Inflammatory macrophage (primary cell): ENCODE measurements at places on chromosomes 2 and 18.

- no peak for DNase-seq
Measured at GRCh38 chr2:59584958-59585357, 968.5 kb downstream of the BCL11A start.

- DNase-seq, result no peak
Measured at GRCh38 chr2:13508671-13509070, 791.9 kb downstream of the TRIB2 start.

GRCh38 chr2:85888020-85888683, 638 bp downstream of the ST3GAL5 start:
- DNase-seq, result no peak

DNA sequence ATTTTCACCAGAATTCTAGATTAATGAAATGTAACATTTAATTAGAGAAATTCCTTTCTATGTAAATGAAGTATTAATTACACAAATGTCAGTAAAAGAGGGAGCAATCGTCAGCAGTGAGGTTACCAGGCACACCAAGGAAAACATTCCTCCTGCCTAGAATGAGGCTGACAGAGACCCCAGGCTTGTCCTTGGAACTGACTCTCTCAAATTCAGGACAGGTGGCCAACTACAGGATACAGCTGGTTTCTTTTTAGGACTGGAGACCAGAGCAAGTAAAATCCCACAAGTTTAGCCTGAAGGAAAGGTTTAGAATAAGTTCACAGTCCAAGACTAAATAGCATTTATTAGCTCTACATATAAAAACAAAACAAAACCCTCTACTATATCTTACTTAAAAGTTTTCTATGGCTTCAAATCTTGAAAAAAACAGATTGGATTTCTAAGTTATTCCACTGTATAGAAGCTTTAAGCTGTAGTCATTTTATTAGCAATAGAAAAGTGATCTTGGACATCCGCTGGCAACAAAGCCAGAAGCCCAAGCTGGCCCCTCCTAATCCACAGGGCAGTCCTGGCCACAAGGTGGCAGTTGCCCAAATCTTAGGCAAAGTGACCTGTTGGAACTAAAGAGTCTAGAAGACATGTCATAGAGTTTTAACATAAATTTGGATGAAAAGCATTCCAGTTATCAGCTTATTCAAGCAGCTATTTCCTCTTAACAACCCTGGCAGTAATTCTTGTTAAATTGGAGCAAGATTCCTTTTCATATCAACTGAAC, 81.0 kb downstream of the SP3 start:
- DNase-seq, result peak; percentile 51

DNA sequence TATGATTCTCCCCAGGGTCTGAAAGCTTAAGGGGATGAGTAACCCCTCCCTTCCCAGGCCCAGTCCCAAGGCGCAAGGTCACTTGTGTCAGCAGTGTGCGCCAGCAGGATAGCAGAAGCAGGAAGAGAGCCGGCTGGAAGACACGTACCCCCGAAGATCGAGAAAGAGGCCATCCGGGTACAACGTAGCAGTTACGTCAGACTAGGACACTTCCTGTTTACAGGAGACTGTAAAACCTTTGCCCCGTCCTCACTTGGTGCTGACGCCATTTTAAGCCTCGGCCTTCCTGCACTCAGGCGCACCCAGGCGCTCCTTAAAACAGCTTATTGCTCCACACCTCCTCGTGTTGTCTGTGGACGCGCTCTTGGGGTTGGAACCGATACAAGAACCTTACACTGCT, 6.5 kb downstream of the CRYGB start:
- DNase-seq, result no peak

GRCh38 chr2:54685263-54685775, 38.1 kb upstream of the EML6 start:
- no peak for DNase-seq

GRCh38 chr2:133090358-133090757, 420.4 kb upstream of the LYPD1 start:
- DNase-seq, result no peak

GRCh38 chr2:234863043-234863934, 88.5 kb upstream of the SH3BP4 start:
- DNase-seq, result no peak

GRCh38 chr18:2570772-2571199, 519 bp downstream of the METTL4 start:
- peak; percentile 50 for DNase-seq

DNA sequence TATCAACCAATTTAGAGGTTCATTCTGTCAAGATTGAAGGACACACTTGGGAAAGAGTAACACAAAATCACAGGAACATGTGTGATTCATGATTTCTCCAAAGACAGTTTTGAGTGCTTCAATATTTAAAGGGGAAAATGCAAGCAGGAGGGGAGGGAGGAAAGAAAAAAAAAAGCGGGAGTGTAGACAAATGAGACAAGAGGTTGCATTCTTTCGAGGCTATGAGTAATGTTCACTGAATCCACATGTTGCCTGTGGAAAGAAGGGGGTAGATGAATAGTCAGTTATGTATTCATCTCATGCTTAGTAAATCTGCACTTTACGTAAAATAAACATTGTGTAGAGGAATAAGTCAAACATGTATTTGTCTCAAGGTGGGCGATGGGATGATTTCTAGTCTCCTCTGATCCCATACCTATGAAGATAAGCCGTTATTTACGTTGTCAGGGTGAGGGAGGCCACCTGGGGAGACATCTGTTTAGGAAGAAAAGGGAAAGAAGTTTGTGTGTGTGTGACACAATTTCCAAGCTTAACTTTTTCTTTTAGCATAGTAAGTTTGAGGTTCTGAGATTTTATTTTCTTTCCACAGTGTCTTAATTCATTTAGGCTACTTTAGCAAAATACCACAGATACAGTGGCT, 211.0 kb upstream of the ZC3H15 start:
- no peak for DNase-seq

GRCh38 chr2:217803653-217803960, 199.2 kb downstream of the TNS1 start:
- DNase-seq, result no peak

DNA sequence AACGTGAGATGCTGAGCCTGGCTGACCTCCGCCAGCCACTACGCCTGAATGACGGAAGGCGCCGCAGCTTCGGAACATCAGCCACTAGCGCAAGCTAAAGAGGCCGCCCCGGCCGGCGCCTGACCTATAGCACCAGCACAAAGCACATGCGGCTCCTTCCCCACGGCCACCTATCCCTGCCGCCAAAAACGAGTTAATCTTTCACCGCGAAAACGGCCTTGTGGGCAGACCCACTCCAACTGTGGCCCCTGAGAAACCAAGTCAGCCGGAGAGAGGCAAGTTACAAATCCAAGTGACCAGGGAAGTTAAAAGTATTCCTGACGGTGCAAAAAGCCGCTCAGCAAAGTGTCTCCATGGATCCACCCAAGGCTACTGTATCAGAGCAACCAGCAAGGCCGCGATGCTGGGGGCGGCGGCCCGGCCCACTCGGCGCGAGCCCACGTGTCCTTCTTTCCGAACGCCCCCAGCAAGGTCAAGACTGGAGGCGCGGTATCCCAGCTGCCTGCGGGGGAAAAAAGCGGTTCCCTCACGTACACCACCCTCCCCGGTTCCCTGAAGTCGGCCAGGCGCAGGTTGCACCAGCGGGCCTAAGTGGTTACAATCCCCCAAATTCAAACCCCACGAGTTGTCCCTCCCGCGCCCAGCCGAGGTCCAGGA, 575 bp downstream of the HSPD1 start:
- DNase-seq, result peak; percentile 77

GRCh38 chr2:26644188-26644835, 3.1 kb upstream of the CIB4 start:
- DNase-seq, result no peak

DNA sequence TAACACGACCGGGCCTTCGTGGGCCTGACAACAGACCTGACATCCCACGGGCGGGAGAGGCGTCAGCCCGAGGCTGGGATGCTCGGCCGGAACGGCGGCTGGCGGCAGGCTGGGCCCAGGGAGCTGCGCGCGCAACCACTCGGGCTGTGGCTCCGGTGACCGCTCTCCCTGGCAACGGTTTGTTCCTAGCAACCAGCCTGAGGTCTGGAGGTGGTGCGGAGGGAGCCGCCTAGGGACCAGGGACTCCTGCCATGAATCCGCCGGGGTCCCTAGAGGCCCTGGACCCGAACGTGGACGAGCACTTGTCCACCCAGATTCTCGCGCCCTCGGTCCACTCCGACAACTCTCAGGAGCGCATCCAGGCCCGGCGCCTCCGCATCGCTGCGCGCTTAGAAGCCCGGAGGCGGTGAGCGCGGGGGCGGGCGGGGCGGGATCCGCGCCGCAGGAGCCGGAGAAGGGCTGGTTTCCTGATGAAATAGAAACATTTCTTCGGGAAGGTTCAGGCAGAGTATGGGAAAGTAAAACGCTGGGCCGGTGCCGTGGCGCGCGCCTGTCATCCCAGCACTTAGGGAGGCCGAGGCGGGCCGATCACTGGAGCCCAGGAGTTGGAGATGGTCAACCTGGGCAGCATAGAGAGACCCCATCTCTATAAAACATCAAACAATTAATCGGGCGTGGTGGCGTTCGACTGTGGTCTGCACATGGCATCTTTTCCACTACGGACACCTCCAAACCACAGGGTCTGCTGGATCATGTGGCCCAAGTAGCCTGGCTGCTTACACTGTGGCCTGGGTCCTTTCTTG, at the start of gene DRC1:
Gene DRC1, plus strand, starts transcription at position 182 of the 803 bp plus-strand sequence. Its CDS starts 70 bp downstream, at position 252.
- DNase-seq, result peak; percentile 67

DNA sequence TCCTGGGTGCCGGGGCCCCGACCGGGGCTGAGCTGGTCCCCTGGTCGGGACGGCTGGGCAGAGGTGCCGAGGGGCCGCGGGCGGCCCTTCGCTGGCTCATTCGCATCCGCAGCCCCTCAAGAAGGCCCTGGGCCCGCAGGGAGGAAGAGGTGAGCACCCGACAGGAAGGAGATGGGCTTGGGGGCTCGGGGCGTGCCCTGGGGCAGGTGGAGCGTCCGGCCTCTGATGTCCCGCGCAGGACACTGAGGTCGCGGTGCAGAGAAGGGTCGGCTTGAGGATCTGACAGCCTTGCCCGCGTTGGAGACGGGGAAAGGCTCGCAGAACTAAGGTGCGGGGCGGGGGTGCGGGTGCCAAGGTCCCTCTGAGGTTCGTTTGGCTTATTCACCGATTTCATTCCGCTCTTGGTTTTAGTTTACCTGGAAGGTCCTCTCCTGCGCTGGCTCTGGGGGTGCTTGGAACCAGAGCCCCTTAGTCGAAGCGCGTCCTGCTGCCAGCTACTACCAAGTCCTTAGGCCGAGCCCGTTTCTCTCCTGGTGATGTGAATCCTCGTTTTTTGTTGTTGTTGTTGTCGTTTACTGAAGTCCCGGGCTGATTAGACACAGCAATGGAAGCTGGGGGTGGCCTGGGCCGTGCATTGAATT, 18.9 kb upstream of the CD8A start:
- DNase-seq, result no peak

DNA sequence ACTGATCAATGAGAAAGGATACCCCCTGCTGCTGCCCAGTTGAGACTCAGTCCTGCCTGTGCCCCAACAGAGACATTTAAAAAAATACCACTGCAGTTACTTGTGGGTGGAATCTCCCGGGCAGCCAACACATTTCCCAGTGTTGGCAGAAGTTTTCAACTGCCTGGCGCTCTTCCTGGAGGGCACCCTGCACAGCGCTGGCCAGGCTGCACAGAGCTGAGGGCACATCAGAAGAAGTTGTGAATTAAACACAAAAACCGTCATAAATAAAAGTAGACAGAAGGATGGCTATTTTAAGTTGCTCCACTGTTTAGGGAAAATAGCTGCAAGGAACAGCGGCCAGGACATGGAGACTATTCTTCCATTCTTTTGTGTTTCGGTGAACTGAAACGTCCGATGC, 110.2 kb upstream of the THOC1 start:
- no peak for DNase-seq

DNA sequence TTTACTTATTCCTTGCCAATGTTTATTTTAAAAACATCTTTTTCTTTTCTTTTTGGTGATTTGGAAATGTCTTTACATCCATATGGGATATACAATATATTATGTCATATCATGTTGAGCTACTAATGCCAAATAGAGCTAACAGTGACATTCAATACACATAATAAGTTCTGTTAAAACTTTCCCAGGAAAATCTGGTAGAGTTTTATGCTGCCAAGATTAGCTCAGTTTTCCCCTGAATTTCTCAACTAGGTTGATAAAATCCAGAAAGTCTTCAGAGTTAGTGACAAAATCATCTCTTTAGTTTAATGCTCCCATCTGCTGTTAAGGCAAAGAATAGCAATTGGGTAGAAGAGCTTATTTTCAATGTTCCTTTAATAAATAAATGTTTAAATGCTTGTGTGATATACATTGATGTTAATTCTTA, 9.9 kb downstream of the COL3A1 start:
- DNase-seq, result no peak

- DNase-seq, result no peak
Measured at GRCh38 chr2:221570321-221570935, 1.7 kb downstream of the EPHA4 start.

GRCh38 chr18:60147323-60147722, 225.3 kb downstream of the MC4R start:
- DNase-seq, result no peak

- no peak for DNase-seq
Measured at GRCh38 chr2:224562831-224563230, 22.3 kb downstream of the CUL3 start.

GRCh38 chr2:6927186-6927585, 10.0 kb downstream of the RNF144A start:
- DNase-seq, result no peak

DNA sequence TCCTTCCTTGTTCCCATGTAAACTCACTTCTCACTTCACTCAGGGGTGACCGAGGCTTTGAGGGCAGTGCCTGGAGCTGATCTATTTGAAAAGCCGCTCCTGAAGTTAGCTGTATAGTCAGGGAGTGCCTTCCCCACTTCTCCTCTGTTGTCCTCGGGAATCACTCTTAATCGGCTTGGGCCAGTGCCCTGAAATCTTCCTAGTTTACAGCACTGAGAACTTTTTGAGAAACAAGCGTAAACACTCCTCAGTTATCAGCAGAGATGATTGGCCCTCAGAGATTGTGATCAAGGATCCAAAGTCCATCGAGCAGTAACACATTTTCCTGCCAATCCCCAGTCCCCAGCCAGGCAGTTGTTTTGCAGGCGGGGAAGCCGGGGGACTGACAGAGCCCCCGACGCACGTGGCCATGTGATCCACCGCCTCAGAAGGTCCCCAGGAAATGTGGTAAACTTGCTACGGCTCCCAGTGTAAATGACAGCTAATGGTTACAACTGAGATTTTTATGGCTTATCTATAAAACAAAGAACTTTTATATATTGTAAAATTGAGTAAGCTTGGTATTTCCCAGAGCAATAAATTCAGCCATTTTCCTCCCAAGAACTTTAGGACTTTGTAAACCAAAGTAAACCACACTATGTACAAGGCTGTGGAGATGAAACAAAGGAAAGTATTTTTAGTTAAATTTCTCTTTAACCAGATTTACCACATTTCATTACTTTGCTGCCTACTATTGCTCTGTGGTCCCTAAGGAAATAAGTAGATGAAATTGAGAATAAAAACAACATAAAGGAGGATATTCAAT, 53.5 kb downstream of the C18orf63 start:
- DNase-seq, result no peak

DNA sequence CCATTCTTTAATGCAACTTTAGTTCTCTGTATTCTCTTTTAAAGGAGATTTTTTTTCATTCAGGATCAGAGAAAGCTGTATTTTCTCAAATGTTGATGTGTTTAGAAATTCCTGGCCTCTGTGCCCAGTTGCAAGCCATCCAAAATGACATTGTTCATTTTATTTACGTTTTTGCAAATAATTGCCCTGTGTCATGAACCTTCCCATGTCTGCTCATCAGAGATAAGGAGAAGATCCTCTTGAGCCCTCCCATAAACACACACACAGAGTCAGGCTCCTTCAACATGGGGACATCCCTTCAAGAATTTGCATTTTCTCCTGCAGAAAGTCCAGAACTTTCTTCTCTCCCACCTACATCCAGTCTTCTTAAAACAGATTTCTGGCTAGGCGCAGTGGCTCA, 258.8 kb downstream of the GBX2 start:
- no peak for DNase-seq
